Regular cardiac myocyte (primary cell): ENCODE measurements at places on chromosomes 2 and 18. TPM values are rescaled to one million over a fixed set of nuclear protein-coding genes. Genes with fewer than 3 reads are reported as not detected.

ITGA4 gene
- total RNA-seq, result 66.8 and 86.3 TPM in 2 replicates

IRS1 gene
- 7.9 and 19.6 TPM in 2 replicates for total RNA-seq

DYNAP gene
- total RNA-seq, result not detected in 2 replicates

CRYGC gene
- not detected in 2 replicates for total RNA-seq

MREG gene
- total RNA-seq, result 2.1 and 4.5 TPM in 2 replicates

TACR1 gene
- 0.19 and 0.56 TPM in 2 replicates for total RNA-seq

KHK gene
- 0.56 and 0.96 TPM in 2 replicates for total RNA-seq

GLI2 gene
- total RNA-seq, result 2.0 and 9.8 TPM in 2 replicates

SRD5A2 gene
- not detected in 2 replicates for total RNA-seq

HMSD gene
- under 0.01 TPM in 1 of 2 replicates, not detected in the other for total RNA-seq

POLR1A gene
- 9.0 and 17.6 TPM in 2 replicates for total RNA-seq

CNDP1 gene
- total RNA-seq, result not detected in 2 replicates

CDK5R2 gene
- not detected in 2 replicates for total RNA-seq

CTLA4 gene
- total RNA-seq, result under 0.01 and 1.7 TPM in 2 replicates

PSMA8 gene
- total RNA-seq, result under 0.01 TPM in 1 of 2 replicates, not detected in the other

ADCYAP1 gene
- total RNA-seq, result not detected in 2 replicates

SNTG2 gene
- total RNA-seq, result 0.28 and 1.3 TPM in 2 replicates

SPC25 gene
- total RNA-seq, result under 0.01 and 8.6 TPM in 2 replicates

TBR1 gene
- under 0.01 TPM in 1 of 2 replicates, not detected in the other for total RNA-seq

TLX2 gene
- under 0.01 TPM in 1 of 2 replicates, not detected in the other for total RNA-seq

DCDC2C gene
- total RNA-seq, result not detected in 2 replicates

RFTN2 gene
- 0.58 and 3.7 TPM in 2 replicates for total RNA-seq

IL1B gene
- total RNA-seq, result 150 and 229 TPM in 2 replicates

ITPRIPL1 gene
- total RNA-seq, result 1.1 and 1.3 TPM in 2 replicates

RBKS gene
- 1.5 and 2.3 TPM in 2 replicates for total RNA-seq

KIAA2012 gene
- under 0.01 TPM in 2 replicates for total RNA-seq

METTL8 gene
- total RNA-seq, result 26.3 and 35.5 TPM in 2 replicates

PRSS56 gene
- not detected in 2 replicates for total RNA-seq

LDAH gene
- total RNA-seq, result 15.7 and 20.3 TPM in 2 replicates

IL37 gene
- total RNA-seq, result not detected in 2 replicates

HOXD3 gene
- 0.28 TPM in 1 of 2 replicates, not detected in the other for total RNA-seq

CDC42EP3 gene
- 39.5 and 70.2 TPM in 2 replicates for total RNA-seq

MYO3B gene
- under 0.01 and 0.28 TPM in 2 replicates for total RNA-seq

SERPINB4 gene
- total RNA-seq, result not detected in 2 replicates

SLC5A7 gene
- not detected in 2 replicates for total RNA-seq

DIPK1C gene
- total RNA-seq, result not detected in 2 replicates

LRATD1 gene
- under 0.01 TPM in 2 replicates for total RNA-seq

MAPRE3 gene
- 2.8 and 2.9 TPM in 2 replicates for total RNA-seq

CHRNG gene
- not detected in 2 replicates for total RNA-seq

ASTL gene
- under 0.01 TPM in 1 of 2 replicates, not detected in the other for total RNA-seq

IHH gene
- total RNA-seq, result not detected in 2 replicates

UPP2 gene
- total RNA-seq, result 0.28 TPM in 1 of 2 replicates, not detected in the other

PPM1G gene
- 59.5 and 167 TPM in 2 replicates for total RNA-seq

PLCD4 gene
- 2.3 and 3.1 TPM in 2 replicates for total RNA-seq

ALPI gene
- total RNA-seq, result not detected in 2 replicates
